ENCODE measurements at places on chromosomes 11 and 22. TPM values are rescaled to one million over a fixed set of nuclear protein-coding genes. Genes with fewer than 3 reads are reported as not detected.

Gene CHRM4
- total RNA-seq: not detected

Gene APOBEC3H
- total RNA-seq: 0.11 TPM

Gene ESAM
- total RNA-seq: not detected

Gene MICAL3
- total RNA-seq: 27.7 TPM

Gene SLC22A8
- total RNA-seq: not detected

Gene PRG3
- total RNA-seq: not detected

Gene C11orf91
- not detected for total RNA-seq

Gene MS4A12
- not detected for total RNA-seq

Gene NXPE2
- not detected for total RNA-seq

Gene C11orf87
- under 0.01 TPM for total RNA-seq

Gene WBP2NL
- total RNA-seq: not detected

Gene CATSPERZ
- total RNA-seq: not detected

Gene SMTNL1
- total RNA-seq: not detected

Gene SOX10
- total RNA-seq: not detected

Gene SLC37A2
- total RNA-seq: 35.8 TPM

Gene CCDC89
- total RNA-seq: 0.76 TPM

Gene C22orf31
- not detected for total RNA-seq
